ENCODE measurements at places on chromosomes 7 and 10. TPM values are rescaled to one million over a fixed set of nuclear protein-coding genes. Genes with fewer than 3 reads are reported as not detected.

Gene TAS2R3
- 17.0 TPM for total RNA-seq

Gene HMX2
- total RNA-seq, result not detected

Gene SEMA3C
- total RNA-seq, result 33.2 TPM

Gene TMEM176B
- total RNA-seq, result 4.3 TPM

Gene UTF1
- total RNA-seq, result not detected

Gene HKDC1
- 0.91 TPM for total RNA-seq

Gene CCDC3
- 10.8 TPM for total RNA-seq

Gene SPDYE5
- not detected for total RNA-seq

Gene THSD7A
- 71.7 TPM for total RNA-seq

DNA sequence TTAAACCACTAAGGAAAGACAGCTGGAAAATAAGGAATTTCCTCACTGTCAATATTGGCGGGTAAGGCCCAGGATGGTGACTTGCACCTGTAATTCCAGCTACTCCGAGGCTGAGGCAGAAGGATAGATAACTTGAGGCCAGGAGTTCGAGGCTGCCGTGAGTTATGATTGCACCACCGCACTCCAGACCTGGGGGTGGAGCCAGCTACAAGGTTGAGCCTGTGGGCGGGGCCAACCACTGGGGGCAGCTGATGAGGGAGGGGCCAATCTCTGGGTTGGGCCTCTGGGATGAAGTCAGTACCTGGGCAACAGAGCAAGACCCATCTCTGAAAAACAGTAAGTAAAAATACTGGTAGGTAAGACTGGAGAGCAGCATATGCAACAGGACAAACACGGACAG lies 80.1 kb upstream of the ADO start:
- no peak for DNase-seq

DNA sequence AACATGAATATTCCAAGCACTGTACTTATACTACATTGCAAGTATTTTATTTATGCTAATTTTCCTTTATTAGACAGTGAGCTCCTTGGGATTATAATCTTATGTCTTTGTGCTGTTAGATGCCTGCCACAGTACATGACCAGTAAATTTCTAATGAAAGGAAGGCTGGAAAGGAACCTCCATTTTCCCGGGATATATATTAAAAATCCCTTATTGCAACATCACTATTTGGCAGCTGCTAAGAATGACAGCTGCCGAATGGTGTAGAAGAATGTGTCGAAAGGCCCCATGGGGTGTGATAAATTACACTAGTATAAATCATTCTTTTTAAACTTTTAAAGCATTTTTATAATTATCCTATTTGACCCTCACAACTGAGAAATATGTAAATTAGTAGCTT lies 59.1 kb downstream of the TFAM start:
- no peak for DNase-seq

DNA sequence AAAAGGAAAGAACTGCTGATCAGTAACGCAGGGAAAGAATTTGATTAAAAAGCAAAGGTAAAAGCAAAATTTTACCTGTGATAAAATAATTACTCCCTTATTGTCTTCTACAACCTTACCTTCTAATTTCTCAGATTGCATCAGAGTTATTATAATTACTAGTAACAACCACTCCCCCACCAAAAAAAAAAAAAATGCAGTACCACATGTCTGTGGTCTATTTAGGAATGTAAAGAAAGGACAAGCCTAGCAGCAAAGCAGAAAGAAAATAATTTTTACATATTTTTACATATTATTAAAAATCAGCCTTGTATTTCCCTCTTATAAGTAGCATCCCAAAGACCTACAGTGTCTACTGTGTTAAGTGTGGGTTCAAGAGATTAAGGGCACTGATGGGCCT lies 430.4 kb downstream of the TFEC start:
- no peak for DNase-seq

DNA sequence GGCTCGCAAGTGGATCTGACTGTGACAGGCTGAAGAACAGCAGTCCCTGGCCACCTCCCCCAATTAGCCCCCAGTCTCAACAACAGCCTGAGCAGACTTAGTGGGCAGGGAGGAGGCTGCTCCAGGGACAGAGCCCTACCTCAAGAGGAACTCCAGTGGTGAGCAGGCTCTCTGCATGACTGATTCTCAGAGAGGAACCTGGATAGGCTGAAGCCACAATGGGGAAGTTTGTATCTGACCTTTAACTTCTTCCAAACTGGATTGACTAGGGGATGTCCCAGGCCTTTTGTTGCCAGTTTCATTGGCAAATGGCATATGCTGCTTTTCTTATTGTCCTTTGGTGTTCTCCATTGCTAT lies 93.0 kb downstream of the ARHGAP22 start:
- DNase-seq, result no peak

DNA sequence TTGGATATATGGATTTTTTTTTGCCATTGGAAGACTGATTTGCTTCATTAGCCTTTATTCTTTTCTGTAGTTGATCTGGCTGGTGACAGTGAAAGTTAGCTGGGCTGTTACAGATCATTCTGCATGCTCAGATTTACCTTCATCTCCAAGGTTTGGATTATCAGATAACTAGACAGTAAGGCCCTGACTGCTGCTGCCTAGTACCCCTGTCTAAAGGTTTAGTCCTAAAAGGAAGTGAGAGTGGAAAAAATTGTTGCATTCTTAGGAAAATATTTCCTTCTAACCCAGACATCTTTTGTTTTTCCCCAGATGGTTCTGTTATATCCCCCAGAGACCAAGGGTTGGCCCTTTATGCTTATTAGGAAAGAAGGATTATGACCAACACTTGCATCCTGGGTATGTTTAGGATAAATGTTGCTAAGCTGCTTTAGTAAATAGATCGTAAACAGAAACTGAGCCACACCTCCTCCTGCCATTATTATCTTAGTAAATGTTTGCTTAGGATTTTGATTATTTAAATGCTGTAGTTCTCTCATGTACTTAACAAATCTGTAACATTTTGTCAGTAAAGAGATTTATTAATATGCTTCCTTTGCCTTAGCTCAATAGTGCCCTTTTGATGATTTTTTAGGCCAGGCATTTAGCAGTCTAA lies 44.4 kb downstream of the MCU start:
- DNase-seq, result no peak

DNA sequence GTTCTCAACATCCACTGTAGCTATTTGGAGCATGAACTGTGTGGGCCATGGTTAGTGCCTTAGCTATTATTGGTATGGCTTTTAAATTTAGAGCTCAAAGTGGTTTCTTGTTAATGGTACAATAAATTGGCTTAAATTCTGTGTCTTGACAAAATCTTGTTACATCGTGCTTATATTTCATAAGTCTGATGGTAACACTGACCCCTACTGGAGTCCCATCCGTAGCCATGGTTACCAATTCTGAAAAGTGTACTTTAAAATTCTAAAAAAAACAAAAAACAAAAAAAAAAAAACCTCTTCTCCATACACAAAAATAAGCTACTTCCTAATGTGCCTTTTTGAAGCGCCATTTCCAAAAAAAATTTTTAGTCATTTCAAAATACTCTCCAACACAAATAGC lies 6.4 kb upstream of the RPP30 start:
- no peak for DNase-seq

DNA sequence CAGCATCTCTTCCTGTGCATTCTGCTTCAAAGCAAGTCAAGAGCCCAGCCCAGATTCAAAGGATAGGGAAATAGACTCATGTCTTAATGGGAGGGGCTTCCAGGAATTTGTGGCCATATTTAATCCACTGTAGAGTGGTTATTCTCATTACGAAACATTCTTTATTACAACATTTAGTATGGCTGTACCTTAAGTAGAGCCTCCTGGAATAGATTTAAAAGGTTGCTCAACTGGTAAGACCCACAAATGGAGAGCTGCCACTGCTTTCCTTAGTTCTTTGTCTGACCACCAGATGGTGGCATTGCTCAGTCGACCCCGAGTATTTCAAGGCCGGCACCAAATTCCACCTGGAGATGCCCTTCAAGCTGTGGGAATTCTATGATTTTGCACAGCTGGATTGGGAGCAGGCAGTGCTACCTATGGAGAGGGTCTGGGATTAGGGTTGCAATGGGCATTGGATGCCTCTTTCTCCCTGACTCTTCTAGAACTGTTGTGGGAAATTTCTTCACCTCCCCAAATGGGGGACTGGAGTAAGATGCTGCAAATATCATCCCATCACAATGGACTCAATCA lies 102.2 kb downstream of the RBM20 start:
- peak; percentile 74 for DNase-seq

DNA sequence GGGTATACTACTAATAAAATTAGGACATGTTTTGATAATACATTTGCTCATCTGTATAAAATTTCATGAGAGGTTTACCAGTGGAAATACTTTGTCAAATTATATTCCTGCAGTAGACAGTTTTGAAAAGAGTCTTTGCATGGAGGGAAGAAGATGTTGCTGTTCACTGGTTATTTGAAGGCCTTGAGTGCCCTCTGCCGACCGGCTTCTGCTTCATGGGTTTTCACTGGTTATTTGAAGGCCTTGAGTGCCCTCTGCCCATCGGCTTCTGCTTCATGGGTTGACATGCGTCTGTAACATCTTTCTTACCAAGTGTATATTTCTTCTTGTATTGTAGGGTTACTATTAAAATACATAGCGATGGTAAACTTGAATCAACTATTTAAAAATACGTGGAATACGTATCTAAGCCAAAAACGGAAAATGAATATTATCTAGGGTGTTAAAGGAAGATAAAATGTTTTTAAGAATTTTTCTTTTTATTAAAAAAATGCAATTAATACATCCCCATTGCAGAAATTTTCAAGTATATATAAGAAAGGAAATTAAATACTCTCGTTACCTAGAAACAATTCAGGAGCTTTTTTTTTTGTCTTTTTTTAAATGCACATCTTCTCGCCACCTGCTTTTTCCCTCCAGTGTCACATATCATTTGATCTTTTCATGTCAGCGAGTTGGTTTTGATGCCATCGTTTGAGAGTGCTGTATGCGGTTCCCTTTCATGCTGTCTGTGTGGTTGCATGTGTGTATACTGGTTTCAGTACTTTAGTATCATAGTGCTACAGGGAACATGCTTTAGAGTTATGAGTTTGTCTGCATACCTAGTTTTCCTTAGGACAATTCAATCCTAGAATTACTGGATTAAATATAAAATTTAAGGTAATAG lies 73.4 kb downstream of the SHH start:
- peak; percentile 77 for DNase-seq

GRCh38 chr10:123556736-123557135 lies 109.4 kb upstream of the GPR26 start:
- DNase-seq, result no peak

DNA sequence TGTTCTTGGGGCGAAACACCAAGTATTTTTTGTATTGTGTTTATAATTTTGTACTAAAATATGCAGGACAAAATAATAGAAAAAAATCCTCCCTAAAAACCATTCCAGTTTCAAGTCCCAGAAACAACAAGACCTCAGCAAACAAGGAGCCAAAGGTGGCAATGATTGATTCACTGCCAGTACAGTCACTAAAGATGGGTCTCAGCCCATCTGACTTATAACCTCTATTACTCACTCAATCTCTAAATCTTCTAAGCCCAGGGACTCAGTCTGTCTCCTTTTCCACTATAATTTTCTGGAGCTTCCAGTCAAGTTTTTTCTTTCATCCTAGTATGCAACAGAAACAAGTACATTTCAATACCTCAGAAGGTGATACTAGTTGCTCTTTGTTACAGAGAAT lies 33.3 kb downstream of the SNX13 start:
- no peak for DNase-seq

DNA sequence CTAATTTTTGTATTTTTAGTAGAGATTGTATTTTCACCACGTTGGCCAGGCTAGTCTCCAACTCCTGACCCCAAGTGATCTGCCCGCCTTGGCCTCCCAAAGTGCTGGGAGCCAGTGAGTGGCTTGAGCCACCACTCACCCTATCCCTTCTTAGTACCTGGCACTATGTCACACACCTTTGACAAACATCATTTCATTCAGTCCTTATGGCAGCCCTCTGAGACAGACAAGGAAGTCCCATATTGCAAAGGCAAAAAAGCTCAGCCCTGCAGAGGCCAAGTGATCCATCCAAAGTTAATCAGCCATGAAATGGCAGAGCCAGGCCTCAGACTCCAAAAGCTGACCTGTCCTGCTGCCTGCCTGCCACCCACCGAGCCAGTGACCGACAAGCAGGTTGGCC lies 39.9 kb upstream of the ECHDC3 start:
- peak; percentile 24 for DNase-seq

GRCh38 chr10:43231523-43232078 lies 35.3 kb downstream of the RASGEF1A start:
- DNase-seq, result no peak

DNA sequence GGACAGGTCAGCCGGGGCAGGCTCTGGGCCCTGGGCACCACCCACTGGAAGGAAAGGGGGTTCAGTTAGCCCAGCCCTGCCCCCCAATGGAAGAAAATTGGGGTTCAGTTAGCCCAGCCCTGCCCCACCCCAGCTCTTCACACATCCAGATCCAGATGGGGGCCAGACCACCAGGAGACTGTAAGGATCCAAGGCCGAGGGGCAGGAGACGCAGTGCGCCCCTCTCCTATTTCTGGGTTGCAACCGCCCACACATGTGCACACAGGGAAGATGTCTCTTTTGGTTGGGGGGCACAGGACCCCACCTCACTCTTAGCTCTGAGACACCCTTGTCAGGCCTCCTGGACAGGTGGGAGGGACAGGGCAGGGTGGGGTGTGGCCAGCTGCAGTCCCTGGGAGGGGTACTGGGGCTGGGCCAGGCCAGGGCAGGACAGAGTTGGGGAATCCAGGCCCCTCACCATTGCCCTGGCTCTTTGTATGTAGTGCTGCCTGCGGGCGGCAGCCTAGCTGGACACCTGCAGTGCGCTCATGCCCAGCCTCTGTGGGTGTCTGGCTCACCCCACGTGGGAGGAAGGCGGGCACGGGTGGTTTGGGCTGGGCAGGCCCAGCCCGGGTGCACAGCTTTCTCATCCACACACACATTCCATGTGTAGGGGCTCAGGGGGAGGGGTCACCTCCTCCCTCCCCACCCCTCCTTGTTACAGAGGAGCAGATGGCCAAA lies 141.2 kb downstream of the LHPP start:
- no peak for DNase-seq

DNA sequence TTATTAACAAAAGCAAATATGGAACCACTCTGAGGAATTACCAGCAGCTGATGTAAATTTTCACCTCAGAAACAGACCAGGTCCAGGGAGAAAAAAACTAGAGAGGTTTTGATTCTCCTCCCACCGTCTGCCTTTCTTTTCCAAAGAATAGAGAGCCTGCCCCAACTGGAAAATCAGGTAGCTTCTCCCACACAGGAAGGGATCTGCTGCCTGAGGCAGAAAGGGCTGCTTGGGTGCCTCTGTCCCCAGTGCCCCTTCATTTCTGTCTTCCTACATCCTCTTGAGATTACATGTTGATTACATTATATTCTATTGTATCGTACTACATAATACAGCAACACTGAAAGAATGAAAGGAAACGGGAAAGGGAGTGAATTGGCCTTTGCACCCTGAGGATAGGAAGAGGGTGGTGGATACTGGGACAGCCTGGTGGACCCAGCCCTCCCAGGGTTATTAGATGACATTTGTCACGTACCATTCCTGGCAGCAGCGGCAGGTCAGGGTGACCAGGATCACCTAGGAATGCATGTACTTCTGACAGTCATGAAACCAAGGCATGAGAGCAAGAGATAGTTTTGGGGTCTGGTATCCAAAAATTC lies 8.9 kb downstream of the ST8SIA6 start:
- DNase-seq, result no peak

DNA sequence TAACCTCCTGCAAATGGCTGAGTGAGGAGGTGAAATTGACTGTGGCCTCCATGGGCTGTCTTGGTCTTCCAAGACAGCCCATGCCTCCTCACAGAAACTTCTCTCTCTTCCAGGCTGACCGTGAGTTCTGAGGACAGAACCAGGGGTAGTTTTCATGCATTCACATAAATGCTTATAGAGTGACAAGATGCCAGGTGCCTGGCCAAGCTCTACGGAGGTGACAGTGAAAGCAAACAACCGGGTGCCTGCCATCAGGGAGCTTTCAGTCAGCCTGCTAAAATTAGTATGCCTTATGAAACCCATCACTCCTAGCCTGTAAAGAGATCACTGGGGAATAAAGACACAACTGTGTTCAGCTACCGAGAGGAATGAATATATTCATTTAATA lies 919 bp upstream of the RHOBTB1 start:
- DNase-seq, result no peak

Data from cerebellum (tissue), 4 donors.